Dorsolateral prefrontal cortex (tissue), 122 donors: ENCODE measurements at places on chromosomes 11 and 22. TPM values are rescaled to one million over a fixed set of nuclear protein-coding genes. Genes with fewer than 3 reads are reported as not detected.
A peak's percentile ranks its signal among the peaks of the same experiment; 100 is the strongest.

GRCh38 chr22:32648486-32648885 is 153.0 kb upstream of the TIMP3 start:
- no peak for DNase-seq

DNA sequence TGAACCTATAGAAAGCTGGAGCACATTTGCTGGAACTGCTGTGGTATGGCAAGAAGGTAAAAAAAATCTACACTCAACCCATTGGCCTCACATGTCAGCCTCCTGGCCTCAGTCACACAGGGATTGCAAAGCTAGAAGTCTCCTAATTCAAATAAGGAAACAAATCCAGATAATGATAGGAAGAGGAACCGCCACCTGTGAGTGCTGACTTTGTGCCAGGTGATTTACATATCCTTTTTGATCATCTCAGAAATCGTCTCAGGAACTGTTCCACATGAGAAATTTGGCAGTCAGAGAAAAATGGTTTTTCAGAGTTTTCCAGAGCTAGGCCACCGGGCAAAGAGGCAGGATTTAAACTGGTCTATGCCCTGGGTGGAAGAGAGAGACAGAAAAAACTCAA is 986 bp downstream of the NLRP10 start:
- no peak for DNase-seq

DNA sequence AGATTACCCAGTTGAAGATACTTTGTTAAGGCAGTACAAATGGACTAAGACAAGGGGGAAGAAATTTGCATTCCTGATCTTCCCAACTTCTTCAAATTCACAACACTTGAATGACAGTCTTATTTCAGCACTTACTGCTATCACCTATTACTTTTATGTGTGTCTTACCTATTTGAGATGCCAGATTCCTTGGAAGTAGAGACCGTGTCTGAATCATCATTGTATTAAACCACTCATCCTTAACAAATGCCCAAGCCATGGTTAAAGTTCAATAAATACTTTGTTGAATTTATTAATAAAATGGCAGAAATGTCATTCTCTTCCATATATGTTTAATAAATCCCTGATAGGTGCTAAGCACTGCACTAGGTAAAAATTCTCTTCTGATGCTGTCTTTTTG is 18.3 kb downstream of the SC5D start:
- DNase-seq = no peak

The OR6T1 gene
- total RNA-seq = not detected

GRCh38 chr11:134498326-134499139 is 86.5 kb upstream of the B3GAT1 start:
- DNase-seq = no peak

DNA sequence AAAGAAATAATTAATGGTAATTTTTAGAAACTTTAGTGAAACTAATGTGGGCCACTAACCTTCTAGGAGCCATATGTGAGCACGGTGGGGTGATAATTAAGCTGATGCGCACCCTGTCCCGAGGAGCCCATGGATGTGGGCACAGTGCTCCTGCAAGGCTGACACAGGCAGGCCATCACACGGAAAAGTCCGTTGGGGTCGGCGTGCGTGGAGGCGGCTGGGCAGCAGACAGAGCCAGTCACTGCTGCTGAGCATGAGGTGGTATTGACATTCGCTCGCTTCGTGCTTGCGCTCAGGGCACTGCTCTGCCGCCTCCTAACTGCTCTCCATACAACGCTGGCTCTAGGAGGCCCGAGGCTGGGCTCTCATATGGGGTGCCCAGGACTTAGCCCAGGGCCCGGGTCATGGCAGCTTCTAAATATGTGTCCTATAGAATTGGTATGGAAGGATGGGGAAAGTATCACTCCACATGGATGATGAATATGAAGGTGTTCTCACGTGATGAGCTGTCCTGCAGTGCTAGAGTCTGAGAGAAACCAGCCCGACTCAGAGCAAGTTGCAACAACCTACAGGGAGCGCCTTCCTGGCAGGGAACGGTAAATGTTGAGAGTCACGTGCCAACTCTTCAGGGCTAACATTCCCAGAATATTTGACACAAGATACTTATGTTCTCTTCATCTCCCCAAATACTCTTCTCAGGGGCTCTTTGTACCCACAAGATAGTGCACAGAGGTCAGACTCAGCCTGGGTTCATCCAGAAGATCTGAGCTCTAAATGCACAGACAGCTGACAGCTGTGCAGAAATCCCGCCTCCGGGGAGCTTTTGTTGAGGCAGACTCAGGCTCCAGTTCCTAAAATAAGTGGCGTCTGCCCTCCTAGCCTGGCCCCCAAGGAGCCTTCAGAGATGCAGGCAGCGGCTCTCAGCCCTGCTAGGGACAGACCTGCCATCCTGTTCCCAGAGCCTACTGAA is 50.6 kb upstream of the ARFGAP3 start:
- DNase-seq = no peak

DNA sequence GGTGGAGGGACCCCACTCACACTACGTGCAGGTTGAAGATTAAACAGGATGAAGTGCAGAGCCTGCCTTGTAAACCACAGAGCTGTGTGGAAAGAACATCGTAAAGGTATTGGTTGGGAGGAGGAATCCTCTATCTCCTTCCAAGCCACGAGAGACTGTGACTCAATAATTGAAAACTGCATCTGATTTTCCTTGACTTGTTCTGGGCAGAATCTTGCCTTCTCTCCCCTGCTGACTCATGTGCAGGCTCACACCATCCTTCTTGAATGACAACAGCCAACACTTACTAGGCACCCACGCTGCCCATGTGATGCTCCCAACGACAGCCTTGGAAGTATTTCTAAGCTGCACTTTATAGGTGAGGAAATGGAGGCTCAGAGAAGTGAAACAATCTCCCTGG is 563.0 kb downstream of the MIAT start:
- DNase-seq = peak; percentile 67

DNA sequence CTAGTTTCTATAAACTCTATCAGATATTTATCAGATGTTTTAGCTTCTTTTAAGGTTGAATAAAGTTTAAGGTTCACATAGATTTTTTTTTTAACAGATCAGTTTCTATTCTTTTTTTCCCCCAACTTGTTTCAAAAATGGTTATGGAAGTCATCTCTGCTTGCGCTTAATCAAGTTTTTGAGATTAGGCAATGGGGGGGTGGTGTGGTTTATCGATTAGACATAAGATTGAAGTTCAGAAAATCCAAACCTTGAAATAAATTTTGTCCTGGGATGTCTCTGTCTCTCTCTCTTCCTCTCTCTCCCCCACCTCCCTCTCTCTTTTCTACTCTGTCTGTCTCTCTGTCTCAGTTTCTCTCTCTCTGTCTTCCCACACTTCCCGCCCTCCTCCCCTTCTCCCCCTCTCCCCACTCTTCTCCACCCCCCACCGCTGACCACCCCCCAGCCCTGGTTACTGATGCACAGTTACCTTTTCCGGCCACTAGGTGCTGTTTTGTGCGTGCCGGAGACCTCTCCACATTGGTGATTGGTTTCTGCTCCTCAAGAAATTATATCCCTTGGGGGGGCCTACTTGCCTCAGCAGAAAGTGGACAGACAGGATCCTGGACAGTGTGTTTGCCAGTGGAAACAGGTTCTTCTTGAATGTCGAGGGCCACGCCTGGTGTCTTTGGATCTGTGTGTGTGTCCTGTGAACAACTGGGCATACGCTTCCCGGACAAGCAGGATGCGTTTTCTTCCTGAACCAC is 29.7 kb upstream of the ANO1 start:
- DNase-seq = no peak

GRCh38 chr11:93747122-93747521 is 5.7 kb downstream of the C11orf54 start:
- no peak for DNase-seq

DNA sequence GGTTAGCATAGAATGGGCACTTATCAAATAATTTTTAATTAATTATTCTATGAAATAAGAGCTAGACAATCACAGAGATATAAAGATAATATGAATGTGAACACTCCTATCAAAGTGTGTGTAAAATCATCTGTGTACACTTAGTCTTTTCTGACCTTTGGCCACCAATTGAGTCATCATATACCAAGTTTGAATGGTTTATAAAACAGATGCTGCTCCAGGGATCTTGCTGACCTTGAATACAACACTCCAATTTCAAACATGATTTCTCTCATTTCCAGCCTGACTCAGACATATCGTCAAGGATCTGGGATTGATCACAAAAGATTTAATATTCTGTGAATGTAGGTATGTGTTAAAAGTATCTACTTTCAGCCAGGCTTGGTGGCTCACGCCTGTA is 2.9 kb upstream of the OR51V1 start:
- no peak for DNase-seq

- no peak for DNase-seq
Measured at GRCh38 chr11:2134022-2135010, 4.9 kb downstream of the IGF2 start.

GRCh38 chr11:130478881-130479280 is 30.4 kb downstream of the ADAMTS15 start:
- no peak for DNase-seq

The ISX gene
- not detected for total RNA-seq

DNA sequence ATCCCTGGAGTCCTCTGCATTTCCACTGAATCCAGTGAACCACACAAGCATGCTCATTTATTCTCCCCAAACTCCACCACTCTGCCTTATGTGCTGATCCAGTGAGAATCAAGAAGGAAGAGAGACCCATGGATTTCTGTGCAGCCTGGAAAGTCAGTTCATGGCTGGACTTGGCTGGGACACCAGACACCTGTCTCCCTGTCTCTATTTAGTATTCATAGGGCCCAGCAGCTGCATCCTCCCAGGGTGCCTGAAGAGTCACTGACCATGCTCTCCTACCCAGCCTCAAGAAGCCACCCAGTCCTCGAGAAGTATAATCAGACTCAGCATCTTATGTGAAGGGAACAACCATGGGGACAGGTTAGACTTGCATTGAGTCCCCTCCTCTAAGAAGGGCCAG is 83.2 kb downstream of the ZNF280B start:
- DNase-seq = no peak

The KIRREL3 gene
- total RNA-seq = 37.0 TPM

DNA sequence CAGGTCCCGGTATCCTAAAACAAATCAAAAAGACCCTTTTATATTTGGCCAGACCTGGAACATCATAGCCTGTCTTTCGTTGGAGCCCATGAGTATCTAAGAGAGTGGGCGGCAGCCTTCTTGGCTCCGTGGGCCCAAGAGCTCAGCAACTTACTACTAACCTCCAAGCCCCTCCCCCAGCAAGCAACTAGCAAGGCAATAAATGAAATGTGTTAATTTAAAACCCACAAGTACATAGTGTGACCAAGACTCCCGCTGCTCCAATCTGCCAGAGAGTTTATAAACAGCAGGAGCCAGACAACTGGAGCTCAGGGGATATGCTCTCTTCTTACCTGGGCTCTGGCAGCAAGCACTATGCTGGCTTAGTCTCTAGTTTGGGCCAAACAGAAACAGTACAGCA is 40.8 kb upstream of the CYP2D6 start:
- no peak for DNase-seq

DNA sequence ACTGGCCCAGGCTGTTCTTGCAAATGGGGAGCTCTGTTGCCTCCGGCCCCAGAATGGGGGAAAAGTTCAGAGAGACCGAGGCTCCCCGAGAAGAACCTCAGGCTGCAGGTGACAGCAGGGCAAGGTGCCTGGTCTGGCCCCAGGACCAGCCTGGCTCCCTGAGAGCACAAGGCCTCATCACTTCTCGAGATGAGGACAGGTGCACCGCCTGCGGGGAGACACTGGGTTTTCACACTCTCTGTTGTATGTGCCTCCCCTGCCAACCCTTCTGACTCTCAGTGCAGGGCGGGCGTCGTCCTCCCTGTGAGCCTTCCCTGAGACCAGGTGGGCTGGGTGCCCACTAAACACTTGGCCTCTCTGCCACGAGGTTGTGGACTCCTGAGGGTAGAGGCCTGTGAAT is 102.2 kb downstream of the BCR start:
- no peak for DNase-seq

GRCh38 chr11:133204158-133204557 is 328.1 kb downstream of the OPCML start:
- no peak for DNase-seq

DNA sequence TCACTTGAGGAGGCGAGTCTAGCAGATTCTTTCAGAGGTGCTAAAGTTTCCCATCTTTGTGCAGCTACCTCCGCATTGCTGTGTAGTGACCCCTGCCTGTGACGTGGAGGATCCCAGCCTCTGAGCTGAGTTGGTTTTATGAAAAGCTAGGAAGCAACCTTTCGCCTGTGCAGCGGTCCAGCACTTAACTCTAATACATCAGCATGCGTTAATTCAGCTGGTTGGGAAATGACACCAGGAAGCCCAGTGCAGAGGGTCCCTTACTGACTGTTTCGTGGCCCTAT is 8.9 kb upstream of the SAMM50 start:
- no peak for DNase-seq

- no peak for DNase-seq
Measured at GRCh38 chr11:77140231-77140851, 12.3 kb downstream of the MYO7A start.

- no peak for DNase-seq
Measured at GRCh38 chr11:116540645-116541304, 232.0 kb downstream of the BUD13 start.

DNA sequence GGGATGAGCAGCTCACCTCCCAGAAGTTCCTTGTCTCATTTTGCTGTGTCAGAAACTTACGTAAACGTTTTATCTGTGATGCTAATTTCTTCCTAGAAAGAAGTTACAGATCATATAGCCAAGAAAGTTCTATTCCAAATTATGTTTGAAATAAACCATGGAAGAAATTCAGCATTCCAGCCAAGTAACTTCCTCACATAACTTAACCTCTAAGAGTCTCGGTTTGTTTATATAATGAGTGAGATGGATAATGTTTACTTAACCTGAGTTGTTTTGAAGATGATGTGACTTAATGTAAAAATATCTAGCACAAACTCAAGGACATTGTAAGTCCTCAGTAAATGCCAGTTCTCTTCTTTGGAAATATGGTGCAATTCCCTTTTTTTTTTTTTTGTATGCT is 8.9 kb upstream of the MUC15 start:
- no peak for DNase-seq
